Aorta (tissue), 5 donors: ENCODE measurements at places on chromosomes 3 and 15.

DNA sequence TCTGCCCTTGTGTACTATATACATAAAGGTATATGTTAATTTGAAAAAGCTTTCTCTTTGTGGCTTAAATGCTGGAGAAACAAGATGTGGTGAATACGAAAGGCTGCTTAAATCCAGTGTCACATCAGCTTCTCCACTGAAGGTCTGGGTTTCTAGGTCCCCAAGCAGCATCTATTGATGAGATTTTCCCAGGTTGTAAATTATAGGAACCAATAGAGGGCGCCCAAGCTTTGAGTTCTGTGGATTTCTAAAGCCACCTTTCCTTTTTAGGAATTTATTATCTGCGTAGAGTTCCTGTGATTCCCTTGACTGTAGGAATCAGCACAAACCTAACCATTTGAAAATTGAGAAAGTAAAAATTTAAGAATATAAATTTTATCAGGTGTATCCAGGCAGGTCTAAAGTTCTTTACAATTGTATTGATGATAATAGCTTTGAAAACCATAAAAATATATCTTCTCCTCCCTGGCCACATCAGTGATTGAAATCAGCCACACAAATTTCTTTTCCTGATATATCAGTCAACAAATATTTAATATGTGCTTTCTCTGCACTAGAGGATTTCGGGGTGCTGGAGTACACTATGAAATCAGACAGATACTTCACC lies 88.3 kb upstream of the ADAMTSL3 start:
- no peak for DNase-seq

- DNase-seq: no peak
These were observed 63.0 kb upstream of the SIAH2 start for GRCh38 chr3:150825916-150826377.

DNA sequence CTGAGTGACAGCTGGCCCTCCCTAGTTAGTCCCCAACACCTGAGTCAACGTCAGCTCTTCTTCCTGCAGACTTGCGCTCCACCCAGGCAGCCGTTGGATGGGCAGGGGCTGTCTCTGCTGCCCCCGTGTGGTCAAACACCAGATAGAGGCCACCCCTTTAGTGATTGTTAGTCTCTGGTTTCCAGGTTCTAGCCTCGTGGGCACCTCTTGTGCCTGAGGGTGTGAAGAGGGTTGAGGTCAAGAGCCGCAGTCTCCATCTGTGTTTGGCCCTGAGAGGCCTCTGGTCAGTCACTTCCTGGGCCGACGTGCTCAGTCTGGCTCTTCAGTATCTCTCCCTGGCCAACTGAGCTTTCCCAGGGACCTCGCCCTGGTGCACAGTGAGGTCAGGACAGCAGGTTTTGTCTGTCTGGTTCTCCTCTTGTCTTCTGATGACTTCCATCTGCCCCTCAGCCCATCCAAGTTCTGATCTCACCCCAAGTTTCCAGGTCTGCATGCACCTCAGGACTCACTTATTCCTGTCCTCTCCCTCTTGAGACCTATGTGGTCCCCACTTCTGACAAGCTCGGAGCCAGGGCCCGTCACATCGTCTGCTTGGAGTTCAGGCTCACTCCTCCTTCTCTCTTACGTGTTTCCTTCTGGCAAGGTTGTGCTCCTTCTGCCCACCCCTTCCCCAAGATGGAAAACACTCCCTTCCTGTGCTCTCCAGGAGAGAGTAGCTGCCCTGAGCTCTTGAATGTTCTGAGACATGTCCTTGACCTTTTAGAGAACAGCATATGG lies 20.9 kb downstream of the CD276 start:
- peak; percentile 86 for DNase-seq

- DNase-seq: no peak
These were observed 8.6 kb downstream of the GPR15 start for GRCh38 chr3:98540346-98540745.

DNA sequence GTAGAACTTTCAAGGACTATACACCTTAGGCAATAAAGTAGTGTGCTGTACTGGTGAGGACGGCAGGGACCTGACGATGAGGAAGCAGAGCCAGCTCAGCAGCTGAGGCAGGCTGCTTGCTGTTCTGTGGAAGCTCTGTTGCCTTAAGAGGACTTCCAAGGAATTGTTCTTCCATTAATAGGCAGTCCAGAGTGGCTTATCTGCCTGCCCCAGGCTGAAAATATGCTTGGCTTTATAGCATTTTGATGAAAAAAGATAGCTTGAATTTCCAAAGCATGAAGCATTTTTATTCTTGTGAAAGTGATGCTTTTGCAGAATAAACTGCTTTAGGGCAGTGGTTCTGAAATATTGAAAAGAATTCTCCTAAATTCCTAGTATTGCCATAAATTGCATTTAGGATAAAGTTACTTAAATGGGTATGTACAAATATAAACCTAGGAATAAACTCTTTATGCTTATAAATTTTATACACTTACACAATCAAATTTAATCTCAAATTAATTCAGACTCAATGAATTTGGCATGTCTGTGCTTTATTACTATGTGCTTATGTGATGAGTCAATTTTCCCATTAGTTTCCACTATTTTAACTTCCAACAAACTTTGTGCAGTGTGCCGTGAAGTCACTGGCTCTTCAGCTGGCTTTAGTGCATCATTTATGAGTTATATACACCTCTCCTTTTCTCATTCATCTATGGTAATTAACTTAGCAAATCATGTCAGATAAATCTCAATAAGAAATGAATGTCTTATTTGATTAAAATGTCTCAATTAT lies 231.0 kb upstream of the RASGRP1 start:
- DNase-seq: no peak

DNA sequence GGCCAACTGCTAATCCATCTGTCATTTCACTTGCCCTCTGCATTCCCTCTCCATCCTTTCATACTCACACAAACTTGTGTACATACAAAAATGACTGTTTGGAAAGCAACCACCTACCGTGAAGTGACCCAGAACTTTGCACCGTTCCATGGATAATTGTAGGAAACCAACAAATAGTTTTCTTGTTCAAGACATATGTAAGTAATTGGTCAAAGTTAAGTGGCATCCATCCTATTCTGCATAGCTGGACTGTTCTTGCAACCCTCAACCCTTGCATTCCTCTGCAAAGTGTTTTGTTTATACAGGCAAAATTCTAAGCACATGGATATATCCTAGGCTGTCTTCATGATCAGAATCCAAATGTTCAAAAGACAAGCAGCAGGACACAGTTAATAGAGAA lies 592.5 kb downstream of the MECOM start:
- DNase-seq: no peak

- no peak for DNase-seq
These were observed 32.5 kb downstream of the PARP15 start for GRCh38 chr3:122609798-122610559.

- no peak for DNase-seq
These were observed 758.0 kb downstream of the NTRK3 start for GRCh38 chr15:87498560-87498959.
